ENCODE measurements at places on chromosomes 16 and 17.

DNA sequence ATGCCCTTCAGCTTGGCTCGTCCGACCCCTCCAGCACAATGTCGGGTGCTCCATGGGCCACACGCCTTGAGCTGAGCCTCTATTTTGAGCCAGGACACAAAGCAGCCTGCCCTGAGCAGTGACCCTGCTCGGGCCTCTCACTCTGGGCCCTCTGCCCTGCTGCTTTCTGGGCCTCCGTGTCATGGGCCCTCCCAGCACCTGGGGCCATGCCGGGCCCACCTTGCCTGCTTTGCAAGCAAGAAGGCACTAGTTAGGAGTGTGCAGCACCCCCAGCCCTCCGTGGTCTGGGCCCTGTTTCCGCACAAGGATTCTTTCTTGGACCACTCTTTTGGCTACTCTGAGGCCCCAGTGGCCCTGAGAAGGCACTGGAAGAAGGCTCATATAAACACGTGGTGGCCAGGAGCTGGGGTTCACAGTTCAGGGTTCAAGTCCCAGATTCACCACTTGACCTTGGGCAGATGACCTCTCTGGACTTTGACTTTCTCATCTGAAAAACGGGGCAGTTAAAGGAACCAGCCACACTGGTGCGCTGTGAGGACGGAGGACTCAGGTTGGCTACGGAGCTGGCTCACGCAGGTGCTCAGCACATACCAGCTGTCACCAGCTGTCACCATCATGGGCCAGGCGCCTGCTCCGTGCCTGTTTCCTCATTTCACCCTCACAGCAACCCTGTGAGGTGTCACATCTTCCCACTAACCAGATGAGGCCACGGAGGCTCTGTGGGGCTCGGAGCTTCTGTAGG, 166.0 kb upstream of the GSE1 start:
- DNase-seq = no peak

DNA sequence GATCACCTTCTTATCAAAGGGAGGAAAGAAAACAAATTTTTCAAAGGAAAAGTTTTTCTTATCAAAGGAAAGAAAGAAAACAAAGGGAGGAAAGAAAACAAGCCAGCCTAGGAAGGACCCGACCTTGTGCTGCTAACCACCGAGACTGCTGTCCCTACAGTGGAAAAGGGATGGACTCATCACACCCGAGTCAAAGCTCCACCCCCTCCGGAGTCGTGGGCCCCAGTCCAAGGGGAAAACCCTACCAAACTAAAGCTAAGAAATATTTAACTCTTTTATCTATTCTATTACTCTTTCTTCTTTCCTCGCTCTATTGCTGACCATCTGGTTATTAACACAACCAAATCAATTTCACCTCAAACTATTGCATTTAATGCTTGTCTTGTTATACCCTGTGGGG, 6.1 kb upstream of the ENDOV start:
- DNase-seq = no peak

DNA sequence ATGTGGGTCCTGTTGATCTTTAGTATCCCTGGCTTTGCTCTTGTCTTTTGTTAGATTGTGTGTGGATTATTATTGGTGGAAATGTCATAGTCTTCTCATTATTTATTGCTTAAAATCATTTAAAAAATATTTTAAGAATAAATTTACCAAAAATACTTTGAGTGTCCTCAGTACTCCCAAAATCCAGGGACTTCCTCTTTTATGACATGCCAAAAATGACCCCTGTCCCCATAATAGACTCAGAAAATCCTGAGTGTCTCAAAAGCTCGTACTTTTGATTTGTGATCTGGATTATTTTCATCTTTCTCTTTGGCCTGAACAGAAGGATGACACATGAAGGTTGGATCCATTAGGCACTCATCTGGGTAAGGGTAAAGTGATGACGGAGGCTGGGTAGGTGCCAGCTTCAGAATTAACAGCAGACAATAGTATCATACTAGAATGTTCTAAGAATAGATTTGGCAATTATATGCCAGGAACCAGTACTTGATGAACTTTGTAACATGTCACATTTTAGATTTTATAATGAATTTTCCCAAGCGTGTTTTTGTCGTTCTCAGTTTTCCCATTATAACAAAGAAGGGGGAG, 602.2 kb upstream of the CDH8 start:
- no peak for DNase-seq

- no peak for DNase-seq
Measured at GRCh38 chr16:24718967-24719521, 10.4 kb upstream of the TNRC6A start.

GRCh38 chr16:89691986-89692569, 5.6 kb downstream of the CDK10 start:
- no peak for DNase-seq

GRCh38 chr17:31697838-31698237, 161.2 kb downstream of the COPRS start:
- no peak for DNase-seq

DNA sequence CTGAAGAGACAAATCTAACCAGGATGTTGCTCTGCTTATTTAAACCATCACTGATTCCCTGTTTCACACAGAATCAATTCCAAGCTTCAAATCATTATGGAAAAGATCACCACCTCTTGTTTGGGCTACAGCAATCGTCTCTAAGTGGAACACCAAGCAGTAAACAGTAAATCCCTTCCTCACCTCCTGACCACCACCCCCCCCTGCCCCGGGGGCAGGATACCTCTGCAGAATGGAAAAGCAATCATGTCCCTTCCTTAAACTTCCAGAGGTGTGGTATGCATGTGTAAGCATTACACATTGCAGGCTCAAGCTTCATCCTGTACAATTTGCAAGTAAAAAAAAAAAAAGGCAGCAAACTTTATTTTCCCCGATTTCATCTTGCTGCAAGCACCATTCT, 373.8 kb downstream of the NPIPA8 start:
- no peak for DNase-seq

DNA sequence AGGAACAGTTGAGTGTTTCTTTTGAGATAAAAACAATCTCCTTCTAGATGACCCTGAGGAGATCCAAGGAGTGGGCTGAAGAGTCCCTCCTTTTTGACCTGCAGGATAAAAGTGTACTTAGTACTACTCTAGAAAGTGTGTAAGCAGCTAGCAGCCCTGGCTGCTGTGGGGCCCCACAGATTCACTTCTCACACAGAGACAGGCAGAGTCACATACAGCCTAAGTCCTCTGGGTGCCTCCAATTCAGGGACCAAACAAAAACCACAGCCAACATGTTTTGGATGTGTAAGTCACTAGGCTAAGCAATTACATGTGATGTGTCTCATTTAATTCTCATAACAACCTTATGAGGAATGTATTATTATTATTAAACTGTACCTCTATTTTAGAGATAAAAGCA, 97.1 kb downstream of the TMEM100 start:
- no peak for DNase-seq

DNA sequence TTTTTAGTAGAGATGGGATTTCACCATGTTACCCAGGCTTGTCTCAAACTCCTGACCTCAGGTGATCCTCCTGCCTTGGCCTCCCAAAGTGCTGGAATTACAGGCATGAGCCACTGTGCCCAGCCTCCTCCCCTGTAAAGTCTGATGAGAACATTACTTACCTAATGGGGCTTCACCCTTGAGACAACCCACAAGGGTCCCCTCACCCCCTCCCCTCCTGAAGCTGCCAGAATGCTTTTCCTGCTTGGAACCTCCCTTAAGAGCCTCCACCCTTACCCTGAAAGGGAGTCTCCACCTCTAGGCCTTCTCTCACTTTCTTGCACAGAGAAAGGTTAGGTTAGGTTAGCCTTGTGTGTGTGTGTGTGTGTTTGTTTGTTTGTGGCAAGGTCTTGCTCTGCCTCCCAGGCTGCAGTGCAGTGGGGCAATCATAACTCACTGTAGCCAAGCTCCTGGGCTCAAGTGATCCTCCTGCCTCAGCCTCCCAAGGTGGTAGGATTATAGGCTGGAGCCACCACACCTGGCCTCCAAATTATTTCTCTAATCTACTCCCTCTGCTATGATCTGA, 8.9 kb downstream of the SLC5A11 start:
- DNase-seq = no peak

DNA sequence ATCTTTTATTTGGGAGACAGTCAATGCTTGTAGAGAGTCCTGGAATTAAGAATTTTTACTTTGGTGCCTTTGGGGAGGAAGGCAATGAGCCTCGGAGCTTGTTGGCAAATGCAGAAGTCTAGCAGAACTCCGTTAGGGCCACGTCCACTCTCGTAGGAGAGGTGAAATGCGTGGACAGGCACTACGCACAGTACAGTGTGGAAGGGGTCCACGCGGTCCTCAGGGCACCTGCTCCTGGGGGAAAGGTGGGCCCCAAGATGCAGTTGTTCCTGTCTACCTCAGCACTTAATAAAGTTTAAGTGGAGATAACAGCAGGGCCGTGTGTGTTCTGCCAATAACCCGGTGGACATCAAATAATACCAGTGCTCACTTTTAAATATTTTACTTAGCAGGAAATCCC, 1.8 kb downstream of the RAB11FIP3 start:
- DNase-seq = no peak

GRCh38 chr16:78443542-78444364, 344.3 kb downstream of the WWOX start:
- DNase-seq = no peak

DNA sequence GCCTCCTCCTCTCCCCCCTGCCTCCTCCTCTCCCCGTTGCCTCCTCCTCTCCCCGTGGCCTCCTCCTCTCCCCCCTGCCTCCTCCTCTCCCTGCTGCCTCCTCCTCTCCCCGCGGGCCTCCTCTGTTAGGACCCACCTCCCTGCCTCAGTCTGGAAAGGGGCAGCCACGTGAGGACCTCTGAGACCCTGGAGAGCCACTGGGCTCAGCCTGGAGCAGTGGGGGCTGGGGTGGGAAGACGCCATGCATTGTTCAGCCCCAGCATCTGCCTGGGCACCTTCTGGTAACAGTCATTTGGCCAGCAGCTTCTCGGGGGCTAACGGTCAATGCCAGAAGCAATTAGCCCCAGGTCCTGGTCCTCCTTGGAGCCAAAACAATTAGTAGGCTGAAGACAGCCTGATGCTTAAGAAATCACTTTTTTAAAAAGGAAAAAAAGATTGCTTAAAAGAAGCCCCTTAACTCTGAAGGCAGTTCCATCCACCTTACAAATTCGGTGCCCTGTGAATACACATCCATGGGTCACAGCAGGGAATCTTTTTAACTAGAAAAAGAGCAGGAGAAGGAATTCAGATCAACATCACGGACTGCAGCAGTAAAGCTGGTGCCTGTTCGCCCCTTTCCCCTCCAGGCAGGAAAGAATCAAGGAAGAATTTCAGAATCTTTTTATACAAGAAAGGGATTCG, 29.8 kb downstream of the NXN start:
- no peak for DNase-seq

DNA sequence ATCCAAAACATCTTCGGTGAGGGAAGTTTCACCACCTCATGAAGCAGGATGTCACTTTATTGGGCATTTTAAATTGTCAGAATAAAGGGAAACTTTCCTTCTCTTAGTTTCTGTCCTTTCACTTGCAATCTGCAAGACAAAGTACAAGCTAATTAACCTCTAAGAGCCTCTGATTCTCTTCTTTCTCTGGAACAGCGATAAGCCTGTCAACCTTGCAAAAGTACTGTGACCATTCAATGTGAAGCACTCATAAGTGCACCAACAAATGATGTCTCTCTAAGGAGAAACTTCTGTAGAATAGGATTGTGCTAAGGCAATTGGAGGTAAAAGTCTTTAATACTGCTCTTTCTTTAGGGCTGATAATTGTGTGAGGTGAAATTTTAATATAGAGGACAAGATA, 1622.3 kb downstream of the CDH8 start:
- DNase-seq = no peak

- no peak for DNase-seq
Measured at GRCh38 chr17:46121165-46121764, 72.0 kb downstream of the KANSL1 start.

- no peak for DNase-seq
Measured at GRCh38 chr17:76840884-76841775, 27.1 kb upstream of the MGAT5B start.

GRCh38 chr17:78038748-78039288, 80.3 kb downstream of the TNRC6C start:
- DNase-seq = no peak

DNA sequence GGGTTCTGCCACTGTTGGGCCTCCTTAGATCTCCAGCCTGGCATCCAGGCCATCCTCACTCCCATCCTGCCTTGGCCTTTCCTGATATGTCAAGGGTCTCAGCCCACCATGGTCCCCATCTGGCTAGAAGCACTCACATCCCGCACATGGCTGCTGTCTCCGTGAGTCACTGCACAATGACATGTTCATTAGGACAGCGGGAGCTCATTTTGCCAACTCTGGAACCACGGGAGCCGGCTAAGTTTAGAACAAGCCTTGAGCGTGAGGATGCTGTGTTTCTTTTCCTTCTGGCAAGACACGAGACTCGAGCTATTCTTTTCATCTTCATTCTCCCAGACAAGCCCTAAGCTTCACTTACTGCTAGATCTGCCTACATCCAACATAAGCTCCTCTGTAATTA, 65.7 kb upstream of the KSR1 start:
- DNase-seq = no peak

- DNase-seq = no peak
Measured at GRCh38 chr17:57518587-57519581, 226.2 kb downstream of the CCDC182 start.

GRCh38 chr16:75750528-75750927, 24.2 kb upstream of the CPHXL start:
- no peak for DNase-seq

DNA sequence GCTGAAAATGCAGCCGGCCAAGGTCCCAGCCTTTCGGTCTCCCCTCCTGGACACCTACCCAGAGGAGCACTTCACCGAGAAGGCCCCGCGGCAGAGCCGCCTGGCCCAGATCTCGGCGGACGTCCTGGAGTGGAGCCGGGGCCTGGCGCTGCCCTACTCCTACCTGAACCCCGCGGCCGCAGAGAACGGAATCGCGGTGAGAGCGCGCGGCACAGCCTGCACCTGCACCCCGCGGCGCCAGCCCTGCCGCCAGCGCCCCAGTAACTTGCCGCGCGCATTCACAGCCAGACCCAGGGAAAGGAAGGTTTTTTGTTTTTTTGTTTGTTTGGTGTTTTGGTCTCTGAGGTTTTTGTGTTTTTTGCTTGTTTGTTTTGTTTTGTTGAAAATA, 15.2 kb downstream of the ALOX12B start:
- no peak for DNase-seq

GRCh38 chr17:82437325-82437668, 13.3 kb downstream of the CYBC1 start:
- no peak for DNase-seq

DNA sequence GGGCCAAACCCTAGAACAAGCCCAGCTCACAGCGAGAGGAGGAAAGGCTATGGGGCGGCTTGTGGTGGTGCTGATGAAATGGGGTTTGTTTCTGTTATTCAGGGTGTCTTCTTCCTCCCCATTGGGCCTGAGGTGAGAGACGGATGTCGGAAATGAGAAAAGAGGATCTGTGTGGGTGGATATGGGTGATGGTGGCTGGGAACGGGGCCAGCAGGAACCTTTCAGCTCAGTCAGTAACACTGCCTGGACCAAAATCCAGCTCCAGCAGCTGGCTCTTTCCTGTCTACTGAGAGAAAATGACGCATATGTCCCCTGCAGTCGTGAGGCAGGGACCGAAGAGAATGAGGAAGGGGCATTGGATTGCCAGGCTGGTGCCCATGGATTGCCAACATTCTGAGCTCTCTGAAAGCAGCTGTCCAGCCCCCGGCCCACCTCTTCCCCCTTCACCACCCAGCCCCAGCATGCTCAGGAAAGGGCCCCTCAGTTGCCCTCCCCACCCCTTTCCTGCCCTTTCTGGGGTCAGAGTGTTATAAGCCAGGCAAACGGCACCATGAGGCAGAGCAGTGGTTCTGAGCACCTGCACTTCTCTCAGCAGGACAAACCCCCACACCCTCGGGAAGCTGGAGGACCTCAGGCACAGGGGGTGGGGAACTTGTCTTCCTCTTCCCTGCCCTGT, 4.0 kb downstream of the MYH3 start:
- no peak for DNase-seq
